ENCODE measurements at places on chromosomes 4 and X.

DNA sequence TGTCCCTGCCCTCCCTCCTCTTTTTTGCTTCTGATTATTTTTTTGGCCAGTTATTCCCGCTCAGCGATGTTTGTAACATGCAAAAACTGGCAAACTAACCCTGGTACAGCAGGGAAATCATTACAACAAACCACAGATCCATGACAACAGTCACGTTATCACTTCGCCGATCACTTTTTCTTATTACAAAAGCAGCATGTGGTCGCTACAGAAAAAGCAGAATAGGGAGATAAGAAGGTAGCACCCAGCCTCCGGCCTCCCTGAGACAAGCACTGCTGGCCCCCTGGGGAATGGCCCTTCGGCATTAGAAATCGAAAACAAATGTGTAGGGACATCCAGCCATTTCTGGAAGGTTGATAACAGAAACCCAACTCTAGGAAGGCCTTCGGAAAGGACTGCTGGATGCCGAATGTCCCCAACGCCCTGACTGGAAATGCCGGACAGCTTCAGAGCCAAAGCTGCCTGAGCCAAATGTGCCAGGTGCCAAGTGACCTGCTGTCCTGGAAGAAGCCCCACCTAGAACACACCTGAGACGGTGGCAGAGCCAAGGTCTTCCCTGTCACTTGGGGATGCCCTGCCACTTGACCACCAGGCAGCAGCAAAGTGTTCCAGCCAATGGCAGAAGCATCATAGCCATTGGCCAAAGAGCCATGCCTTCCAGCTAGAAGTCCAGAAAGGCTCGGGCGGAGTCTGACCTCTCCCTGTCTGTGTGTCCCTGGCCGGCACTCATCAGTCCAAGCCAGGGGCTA is 2.9 kb downstream of the IDH3G start:
- DNase-seq, result no peak

DNA sequence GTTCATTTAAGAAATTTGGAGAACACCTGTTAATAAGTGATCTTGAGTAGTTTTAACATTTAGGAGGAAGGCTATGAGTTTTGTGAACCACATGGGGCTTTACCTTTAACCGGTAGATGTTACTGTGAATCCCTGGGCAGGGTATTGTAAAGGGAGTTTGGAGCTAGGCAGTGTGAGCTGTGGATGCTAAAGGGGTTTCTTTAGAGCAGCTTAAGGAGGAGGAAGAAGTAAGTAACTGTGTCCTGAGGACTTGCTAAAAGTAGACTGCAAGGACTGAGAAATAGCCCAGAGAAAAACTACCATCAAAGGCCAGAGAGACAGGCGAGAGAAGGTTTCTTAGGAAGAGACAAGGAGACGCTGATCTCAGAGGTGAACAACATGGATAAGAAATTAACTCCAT is 5.6 kb downstream of the RHOH start:
- no peak for DNase-seq

DNA sequence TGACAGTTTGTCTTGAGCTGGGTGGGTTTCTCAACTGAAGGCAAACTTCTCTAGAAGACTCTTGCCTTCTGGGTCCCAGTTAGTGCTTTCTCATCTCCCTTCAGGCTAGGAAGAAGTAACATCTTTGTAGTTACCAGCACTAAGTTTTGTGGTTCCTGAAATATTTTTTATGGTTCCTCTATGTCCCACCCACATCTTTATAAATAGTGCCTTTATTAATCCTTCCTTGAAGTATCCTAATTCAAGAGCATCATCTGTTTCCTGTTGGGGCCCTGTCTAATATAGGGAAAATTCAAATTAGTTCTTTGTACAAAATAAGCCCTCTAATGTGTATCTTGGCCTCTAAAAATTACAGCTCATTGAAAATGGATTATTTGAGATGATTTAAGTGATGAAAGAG is 147.4 kb upstream of the MAOA start:
- no peak for DNase-seq

DNA sequence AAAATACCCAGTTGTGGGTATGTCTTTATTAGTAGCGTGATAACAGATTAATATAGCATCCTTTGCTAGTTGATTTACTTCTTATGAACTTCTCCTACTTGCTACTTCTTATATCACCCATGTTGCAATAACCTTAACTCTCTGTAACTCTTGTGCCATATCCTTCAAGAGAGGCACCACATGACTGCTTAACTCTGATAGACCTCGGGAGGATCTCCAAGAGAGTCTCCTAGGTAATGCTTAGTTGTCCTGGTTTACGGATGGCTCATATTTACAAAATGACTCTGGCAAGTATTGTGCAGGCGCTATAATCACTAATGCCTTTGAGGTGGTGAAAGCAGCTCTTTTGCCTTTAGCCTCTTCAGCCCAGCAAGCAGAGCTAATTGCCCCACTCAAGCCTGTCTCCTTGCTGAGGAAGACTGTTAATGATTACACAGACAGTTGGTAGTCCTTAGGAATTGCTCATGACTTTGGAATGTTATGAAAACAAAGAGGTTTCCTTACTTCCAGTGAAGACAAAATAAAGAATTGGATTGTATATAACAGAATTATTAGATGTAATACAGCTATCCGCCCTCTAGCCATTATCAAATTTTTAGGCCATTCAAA is 1305.8 kb downstream of the PCDH7 start:
- no peak for DNase-seq

DNA sequence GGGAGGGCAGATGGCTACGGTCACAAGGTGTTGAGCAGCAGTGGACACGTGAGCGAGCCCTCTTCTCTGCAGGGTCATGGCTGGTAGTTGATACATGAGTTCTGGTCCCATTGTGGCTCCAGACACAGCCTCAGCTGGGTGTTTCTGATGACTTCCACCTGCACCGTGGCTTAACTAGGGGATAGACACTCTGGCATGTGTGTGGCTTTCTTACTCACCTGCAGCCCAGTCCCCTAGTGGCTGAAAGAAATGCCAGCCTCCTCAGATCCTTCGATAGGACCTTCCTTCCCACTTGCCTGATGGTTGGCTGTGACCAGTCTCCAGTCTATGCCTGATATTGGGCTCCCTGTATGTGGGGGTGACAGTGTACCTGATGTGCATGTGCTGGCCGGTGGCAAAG is 5.0 kb downstream of the GPR78 start:
- no peak for DNase-seq

Data from esophagus squamous epithelium (tissue), 5 donors.